ENCODE measurements at places on chromosomes 3 and 15.

DNA sequence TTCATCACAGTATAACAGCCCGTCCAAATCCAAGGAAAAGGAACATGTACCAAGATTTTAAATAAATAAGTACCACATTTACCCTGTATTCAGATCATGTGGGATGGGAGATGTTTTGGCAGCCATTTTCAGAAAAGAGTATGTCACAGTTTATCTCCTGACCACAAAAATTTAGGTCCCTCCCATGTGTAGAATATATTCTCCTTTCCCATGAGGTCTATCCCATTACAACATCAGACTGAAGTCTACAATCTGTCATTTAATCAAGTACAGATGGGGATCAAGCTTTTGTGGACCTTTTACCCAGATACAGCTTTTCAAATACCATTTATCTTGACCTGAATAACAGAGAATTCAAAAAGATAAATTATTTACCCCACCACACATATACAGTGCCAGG is 444.5 kb downstream of the PLOD2 start:
- no peak for DNase-seq

- no peak for DNase-seq
Observed at GRCh38 chr15:76340198-76340802, 3.7 kb downstream of the ISL2 start.

- peak; percentile 40 for DNase-seq
Observed at GRCh38 chr3:168034152-168034928, 61.4 kb downstream of the GOLIM4 start.

- DNase-seq: no peak
Observed at GRCh38 chr3:136882571-136882970, 20.6 kb downstream of the NCK1 start.

GRCh38 chr3:71850654-71851053 is 65.7 kb upstream of the PROK2 start:
- no peak for DNase-seq

DNA sequence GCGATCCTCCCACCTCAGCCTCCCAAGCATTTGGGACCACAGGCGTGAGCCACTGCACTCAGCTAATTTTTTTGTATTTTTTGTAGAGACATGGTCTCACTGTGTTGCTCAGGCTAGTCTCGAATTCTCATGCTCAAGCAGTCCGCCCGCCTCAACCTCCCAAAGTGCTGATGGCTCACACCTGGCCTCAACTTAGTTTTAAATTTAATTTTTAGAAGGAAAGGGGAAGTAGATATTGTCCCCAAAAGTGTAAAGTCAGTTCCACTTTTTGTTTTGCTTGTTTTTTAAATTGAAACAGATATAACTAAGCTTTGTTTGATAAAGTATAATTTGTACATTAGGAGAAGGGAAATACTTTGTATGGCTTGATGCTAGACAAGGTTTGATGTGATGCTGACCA is 31.3 kb upstream of the NFKBIZ start:
- no peak for DNase-seq

- peak; percentile 60 for DNase-seq
Observed at GRCh38 chr3:194404365-194405140, 5.5 kb upstream of the GP5 start.

DNA sequence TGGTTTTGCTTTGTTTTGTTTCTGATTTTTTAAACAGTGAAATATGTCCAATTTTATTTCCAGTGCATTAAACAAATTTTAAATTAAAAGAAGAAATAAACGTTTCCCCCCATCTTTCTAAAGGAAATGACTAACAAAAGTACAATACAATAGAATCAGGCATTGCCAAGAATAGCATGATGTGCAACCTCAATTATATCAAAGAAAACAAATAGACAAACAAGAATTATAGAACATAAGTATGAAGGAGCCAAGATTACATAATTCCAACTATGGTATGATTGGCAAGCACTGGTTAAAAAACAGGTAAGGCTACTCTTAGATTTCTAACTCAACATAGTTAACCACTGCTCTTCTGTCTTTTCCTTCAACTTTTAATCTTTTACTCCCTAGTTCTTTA is 26.4 kb downstream of the TIGIT start:
- DNase-seq: peak; percentile 56

GRCh38 chr3:48945891-48946549 is 27.4 kb downstream of the ARIH2 start:
- no peak for DNase-seq

GRCh38 chr15:57019496-57020160 is 101.2 kb downstream of the TCF12 start:
- peak; percentile 7 for DNase-seq

DNA sequence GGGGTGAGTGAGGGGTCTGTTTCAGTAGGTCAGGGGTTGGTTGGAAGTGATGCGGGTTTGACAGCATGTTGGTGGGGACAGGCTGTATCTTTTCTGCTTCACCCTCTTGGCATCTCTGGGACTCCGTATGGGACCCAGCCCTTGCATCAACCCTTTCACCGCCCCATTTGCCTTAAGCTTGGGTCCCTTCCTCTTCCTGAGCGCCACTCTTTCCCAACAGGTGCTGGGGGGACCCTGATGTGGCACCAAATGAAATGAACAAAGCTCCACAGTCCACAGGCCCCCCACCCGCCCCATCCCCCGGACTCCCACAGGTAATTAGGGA is 1.1 kb downstream of the EIF4G1 start:
- DNase-seq: no peak

DNA sequence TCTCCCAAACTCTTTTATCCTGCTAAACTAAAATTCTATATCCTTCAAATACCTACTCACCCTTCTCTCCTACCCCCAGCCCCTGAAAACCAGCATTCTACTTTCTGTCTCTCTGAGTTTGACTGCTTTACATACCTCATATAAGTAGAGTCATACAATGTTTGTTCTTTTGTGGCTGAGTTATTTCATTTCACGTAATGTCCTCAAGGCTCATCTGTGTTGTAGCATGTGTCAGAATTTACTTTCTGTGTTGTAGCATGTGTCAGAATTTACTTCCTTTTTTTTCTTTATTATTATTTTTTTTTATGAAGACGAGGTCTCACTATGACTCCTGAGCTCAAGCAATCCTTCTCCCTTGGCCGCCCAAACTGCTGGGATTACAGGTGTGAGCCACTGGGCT is 20.1 kb downstream of the IFT122 start:
- no peak for DNase-seq

GRCh38 chr3:101172516-101172915 is 147.9 kb downstream of the IMPG2 start:
- DNase-seq: no peak
